Activated CD4-positive, alpha-beta T cell treated with anti-CD3 and anti-CD28 coated beads, Interleukin-2, amount 10 ng/mL, durations not matched to agents 7 days and 5 days (primary cell): ENCODE measurements at places on chromosomes 13 and 19. TPM values are rescaled to one million over a fixed set of nuclear protein-coding genes. Genes with fewer than 3 reads are reported as not detected.

- H3K27me3 ChIP-seq, result peaks cover 5% of the 10 kb centered on the region
- peaks cover 38% of the 10 kb centered on the region for H3K4me1 ChIP-seq
- DNase-seq, result peak; percentile 43
- H3K4me3 ChIP-seq, result peak overlapping the region; percentile 90
- peaks cover 41% of the 10 kb centered on the region for H3K36me3 ChIP-seq
- peak overlapping the region; percentile 93 for H3K27ac ChIP-seq
Observed at GRCh38 chr13:113584870-113585671, 518 bp downstream of the TFDP1 start.

DNA sequence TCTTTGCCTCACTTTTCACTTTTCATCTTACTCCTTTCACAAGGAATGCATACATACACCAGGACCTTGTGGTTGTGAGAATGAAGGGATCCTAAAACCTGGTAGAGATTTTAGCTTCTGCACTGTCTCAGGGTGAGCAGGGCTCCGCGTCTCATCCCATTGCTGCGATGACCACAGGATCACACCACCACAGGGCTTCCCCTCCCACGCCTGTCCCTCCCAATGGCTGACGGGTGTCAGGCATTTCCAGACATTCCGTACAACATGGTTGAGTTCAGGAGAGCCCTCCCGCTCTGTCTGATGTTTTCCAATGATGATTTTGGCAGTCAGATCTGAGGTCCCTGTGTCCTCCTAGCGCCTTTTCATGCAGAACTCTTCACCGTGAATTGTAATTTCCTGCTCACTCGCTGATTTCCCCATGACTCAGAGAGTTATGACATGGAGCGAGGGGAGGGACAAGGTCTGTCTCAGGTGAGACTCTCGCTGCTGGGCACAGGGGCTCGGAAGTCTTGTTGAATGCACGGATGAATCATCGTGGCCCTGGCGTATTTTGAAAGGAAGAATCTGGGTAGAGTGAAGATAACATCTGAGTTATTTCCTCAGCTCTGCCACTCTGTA, 102.8 kb downstream of the TEX29 start:
- no peak for DNase-seq
- H3K27ac ChIP-seq, result no peak overlapping the region
- no peaks in the 10 kb centered on the region for H3K4me1 ChIP-seq

GRCh38 chr19:31535691-31536460, 186.6 kb upstream of the TSHZ3 start:
- no peak for DNase-seq
- no peaks in the 10 kb centered on the region for H3K27me3 ChIP-seq
- no peaks in the 10 kb centered on the region for H3K4me1 ChIP-seq
- no peaks in the 10 kb centered on the region for H3K36me3 ChIP-seq

DNA sequence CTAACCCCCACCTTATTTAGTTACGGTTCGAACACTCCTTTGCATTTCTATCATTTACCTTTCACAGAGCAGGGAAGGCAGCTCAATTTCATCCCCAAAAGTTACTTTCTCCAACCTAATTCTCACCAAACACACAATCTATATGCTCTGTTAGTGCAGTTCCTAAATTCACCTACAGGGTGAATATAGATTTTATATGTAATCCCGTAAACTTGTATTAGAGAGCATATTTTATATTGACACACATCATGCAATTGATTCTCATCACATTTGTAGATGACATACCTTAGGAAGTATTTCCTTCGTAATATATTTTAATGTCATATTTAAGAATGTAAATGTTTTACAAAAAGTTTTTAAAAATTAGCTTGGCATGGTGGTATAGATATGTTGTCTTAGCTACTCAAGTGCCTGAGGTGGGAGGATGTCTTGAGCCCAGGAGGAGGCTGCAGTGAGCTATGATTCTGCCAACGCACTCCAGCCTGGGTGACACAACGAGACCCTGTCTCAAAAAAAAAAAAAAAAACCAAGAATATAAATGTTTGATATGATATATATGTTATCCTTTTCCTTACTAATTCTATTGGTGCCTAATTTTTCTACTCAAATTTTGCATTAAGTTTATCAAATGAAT, 57.3 kb upstream of the TNFRSF19 start:
- peaks cover 19% of the 10 kb centered on the region for H3K27me3 ChIP-seq
- H3K4me3 ChIP-seq, result no peak overlapping the region
- no peak for DNase-seq
- H3K27ac ChIP-seq, result no peak overlapping the region

DNA sequence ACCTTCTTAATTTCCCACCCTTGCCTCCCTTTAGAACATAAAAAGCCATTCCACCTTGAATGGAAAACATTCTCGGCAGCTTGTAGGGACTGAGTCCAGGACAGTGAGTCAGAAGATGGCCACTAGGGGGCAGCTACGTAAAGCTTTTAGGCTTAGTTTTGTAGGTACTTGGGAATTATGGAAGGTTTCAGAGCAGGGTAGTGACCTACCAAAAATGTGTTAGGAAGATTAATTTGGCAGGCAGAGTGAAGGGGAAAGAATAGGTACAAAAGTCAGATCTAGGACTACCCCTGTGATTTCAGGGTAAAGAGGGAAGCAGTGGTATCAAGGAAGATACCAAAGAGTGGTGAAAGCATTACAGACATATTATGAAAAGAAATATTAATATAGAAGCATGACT, 198.4 kb downstream of the NDFIP2 start:
- no peak overlapping the region for H3K27ac ChIP-seq
- no peaks in the 10 kb centered on the region for H3K36me3 ChIP-seq
- peak; percentile 47 for DNase-seq
- no peaks in the 10 kb centered on the region for H3K4me1 ChIP-seq

DNA sequence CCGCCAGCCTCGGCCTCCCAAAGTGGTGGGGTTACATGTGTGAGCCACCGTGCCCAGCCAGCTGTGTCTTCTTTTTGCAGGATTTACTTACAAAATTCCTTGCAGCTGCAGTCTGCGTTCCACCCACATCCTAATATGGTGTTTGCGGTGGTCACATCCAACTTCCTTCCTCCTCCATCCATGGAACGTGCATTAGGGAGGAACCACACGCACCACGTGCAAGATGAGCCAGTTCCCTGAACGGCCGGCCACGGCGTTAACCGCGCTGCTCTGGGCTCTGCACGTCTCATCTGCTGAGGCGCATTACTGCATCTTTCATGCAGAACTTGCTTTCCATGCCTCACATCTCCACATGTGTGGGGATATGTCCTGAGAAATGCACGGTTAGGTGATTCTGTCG, 13.0 kb upstream of the SIGLEC11 start:
- no peak for DNase-seq
- H3K27ac ChIP-seq, result no peak overlapping the region
- H3K27me3 ChIP-seq, result no peaks in the 10 kb centered on the region
- H3K4me1 ChIP-seq, result no peaks in the 10 kb centered on the region

The ZNF497 gene
- 0.98 TPM for total RNA-seq
